ENCODE measurements at places on chromosomes 2 and 18.

- H3K27me3 ChIP-seq: no peaks in the 10 kb centered on the region
- no peaks in the 10 kb centered on the region for H3K36me3 ChIP-seq
- H3K27ac ChIP-seq: no peak overlapping the region
- no peak overlapping the region for H3K4me3 ChIP-seq
- no peaks in the 10 kb centered on the region for H3K4me1 ChIP-seq
- no peak for DNase-seq
These were observed 32.6 kb downstream of the PPP1R1C start for GRCh38 chr2:182018218-182018617.

- H3K27ac ChIP-seq: peak overlapping the region; percentile 100
- peak overlapping the region; percentile 99 for H3K4me3 ChIP-seq
- H3K27me3 ChIP-seq: no peaks in the 10 kb centered on the region
- peaks cover 36% of the 10 kb centered on the region for H3K36me3 ChIP-seq
- no peaks in the 10 kb centered on the region for H3K4me1 ChIP-seq
These were observed 1.2 kb downstream of the MYL12A start for GRCh38 chr18:3248658-3249359.

- no peak for DNase-seq
- H3K36me3 ChIP-seq: no peaks in the 10 kb centered on the region
- no peak overlapping the region for H3K27ac ChIP-seq
- H3K27me3 ChIP-seq: no peaks in the 10 kb centered on the region
- H3K4me3 ChIP-seq: no peak overlapping the region
These were observed 141.3 kb upstream of the THUMPD2 start for GRCh38 chr2:39920307-39920801.

GRCh38 chr2:144570566-144570965, 50.6 kb upstream of the ZEB2 start:
- H3K4me3 ChIP-seq: no peak overlapping the region
- no peaks in the 10 kb centered on the region for H3K4me1 ChIP-seq
- H3K27ac ChIP-seq: no peak overlapping the region

GRCh38 chr2:77270433-77270832, 251.7 kb downstream of the LRRTM4 start:
- H3K4me1 ChIP-seq: no peaks in the 10 kb centered on the region
- H3K36me3 ChIP-seq: no peaks in the 10 kb centered on the region
- no peak overlapping the region for H3K27ac ChIP-seq
- no peaks in the 10 kb centered on the region for H3K27me3 ChIP-seq
- no peak overlapping the region for H3K4me3 ChIP-seq

DNA sequence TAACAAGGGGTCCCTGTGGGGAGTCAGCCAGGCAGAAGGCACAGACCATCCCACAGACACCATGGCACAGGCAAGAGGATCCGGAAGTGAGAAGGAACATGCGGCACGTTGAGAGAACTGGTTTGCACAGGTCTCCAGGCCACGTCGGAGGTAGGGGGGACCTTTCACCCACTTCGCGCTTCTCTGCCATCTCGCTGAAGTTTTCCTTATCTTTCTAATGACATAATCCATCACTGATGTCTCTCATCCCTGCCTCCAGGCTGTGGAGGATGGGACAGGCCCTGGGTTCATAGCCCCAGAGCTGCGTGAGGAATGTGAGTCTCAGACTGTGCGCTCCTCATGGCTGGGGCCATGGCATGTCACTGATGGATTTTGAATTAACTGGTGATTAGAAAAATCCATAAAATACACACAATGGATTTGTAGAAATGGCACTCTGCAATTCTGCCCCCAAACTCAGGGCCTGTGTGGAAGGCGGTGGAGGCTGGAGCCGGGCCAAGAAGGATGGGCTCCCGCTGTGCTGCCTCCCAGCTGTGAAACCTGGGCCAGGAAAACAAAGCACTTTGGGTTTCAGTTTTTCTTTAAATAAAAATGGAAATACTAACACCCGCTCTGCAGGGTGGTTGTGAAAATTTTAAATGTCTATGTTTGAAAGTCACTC, 113.3 kb upstream of the ALKAL2 start:
- no peak for DNase-seq
- no peaks in the 10 kb centered on the region for H3K36me3 ChIP-seq
- H3K4me3 ChIP-seq: no peak overlapping the region
- no peaks in the 10 kb centered on the region for H3K4me1 ChIP-seq
- no peaks in the 10 kb centered on the region for H3K27me3 ChIP-seq
- no peak overlapping the region for H3K27ac ChIP-seq
